ENCODE measurements at places on chromosomes 2 and 18. TPM values are rescaled to one million over a fixed set of nuclear protein-coding genes. Genes with fewer than 3 reads are reported as not detected.

TRIM43 gene
- total RNA-seq, result not detected

NLRC4 gene
- not detected for total RNA-seq

NT5C1B gene
- not detected for total RNA-seq

CDK5R2 gene
- 0.05 TPM for total RNA-seq

DHX57 gene
- total RNA-seq, result 26.4 TPM

TXNDC2 gene
- total RNA-seq, result not detected

HAT1 gene
- 28.8 TPM for total RNA-seq

CRYGC gene
- total RNA-seq, result not detected

HTRA2 gene
- 36.5 TPM for total RNA-seq

DSG1 gene
- not detected for total RNA-seq

SLC5A7 gene
- total RNA-seq, result not detected

NEU2 gene
- total RNA-seq, result not detected

DUSP2 gene
- 4.2 TPM for total RNA-seq

SPRED2 gene
- 24.0 TPM for total RNA-seq

ELAC1 gene
- 4.2 TPM for total RNA-seq

RIT2 gene
- total RNA-seq, result not detected

ACMSD gene
- total RNA-seq, result not detected

IL1A gene
- 86.3 TPM for total RNA-seq

LAPTM4A gene
- total RNA-seq, result 161 TPM

NETO1 gene
- 0.74 TPM for total RNA-seq

BCL2L11 gene
- total RNA-seq, result 4.8 TPM

SCLY gene
- 16.9 TPM for total RNA-seq

DNAJC5G gene
- not detected for total RNA-seq

LHCGR gene
- total RNA-seq, result not detected

ABCG5 gene
- total RNA-seq, result not detected

XPO1 gene
- total RNA-seq, result 302 TPM

ITGA4 gene
- 151 TPM for total RNA-seq

IL36G gene
- total RNA-seq, result not detected

CFAP65 gene
- not detected for total RNA-seq

C2orf66 gene
- total RNA-seq, result 0.28 TPM

LIMS3 gene
- 3.6 TPM for total RNA-seq

LINC00305 gene
- not detected for total RNA-seq

ITGB6 gene
- 0.60 TPM for total RNA-seq

CEP68 gene
- 3.5 TPM for total RNA-seq

CCT7 gene
- 280 TPM for total RNA-seq

BIN1 gene
- total RNA-seq, result 34.4 TPM

FAHD2B gene
- total RNA-seq, result 9.8 TPM

HOXD12 gene
- total RNA-seq, result not detected

PROC gene
- total RNA-seq, result not detected

NTSR2 gene
- total RNA-seq, result not detected

IL1R2 gene
- total RNA-seq, result not detected

MYO5B gene
- total RNA-seq, result not detected

TPO gene
- not detected for total RNA-seq

CMPK2 gene
- 0.59 TPM for total RNA-seq

TTR gene
- total RNA-seq, result not detected

BCL2 gene
- 0.89 TPM for total RNA-seq

Data from smooth muscle cell of the umbilical artery (primary cell).